Stimulated activated CD4-positive, alpha-beta T cell treated with anti-CD3 and anti-CD28 coated beads, Interleukin-1b, Interleukin-23, amount 100 ng/mL, for 4 hours (primary cell): ENCODE measurements at places on chromosomes 1 and 21.

DNA sequence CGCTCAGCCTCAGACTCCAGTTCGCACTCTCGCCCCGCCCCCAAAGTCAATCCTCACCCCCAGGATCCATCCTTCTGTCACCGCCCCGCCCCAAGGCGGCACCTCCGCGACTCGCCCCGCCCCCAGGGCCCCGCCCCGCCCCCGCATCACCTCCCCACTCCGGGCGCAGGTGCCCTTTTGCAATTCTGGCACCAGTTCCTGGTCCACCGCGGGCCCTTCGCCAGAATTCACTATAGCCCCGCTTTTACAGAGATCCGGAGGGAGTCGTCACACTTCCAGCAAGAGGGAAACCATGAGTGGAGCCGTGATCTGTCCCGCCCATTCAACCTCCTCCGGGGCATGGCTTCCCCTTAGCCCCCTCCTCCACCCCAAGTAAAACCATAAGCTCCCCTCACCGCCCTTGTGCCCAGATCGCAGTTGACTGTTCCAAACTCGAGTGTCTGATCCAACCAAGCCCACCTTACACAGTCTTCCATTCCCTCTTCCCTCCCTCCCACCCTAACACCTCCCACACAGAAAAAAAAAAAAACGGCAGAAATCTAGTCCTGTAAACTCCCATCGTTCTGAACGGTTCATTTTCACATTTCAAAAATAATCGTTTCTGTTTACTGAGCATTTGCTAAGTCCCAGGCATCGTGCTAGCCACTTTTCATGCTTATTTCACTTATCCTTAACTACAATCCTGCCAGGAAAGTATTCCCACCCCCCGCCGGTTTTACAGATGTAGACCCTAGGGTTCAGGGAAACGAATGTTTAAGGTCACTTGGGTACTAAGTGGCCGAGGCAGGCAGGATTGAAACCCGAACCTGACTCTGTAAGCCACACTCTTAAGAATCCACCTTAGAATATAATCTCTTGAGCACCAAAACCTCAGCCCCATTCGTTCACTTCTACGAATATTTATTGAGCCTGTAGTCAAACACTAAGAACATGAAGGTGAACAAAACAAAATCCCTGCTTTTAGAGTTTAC is 1.3 kb upstream of the DNAJC16 start:
- DNase-seq: no peak

DNA sequence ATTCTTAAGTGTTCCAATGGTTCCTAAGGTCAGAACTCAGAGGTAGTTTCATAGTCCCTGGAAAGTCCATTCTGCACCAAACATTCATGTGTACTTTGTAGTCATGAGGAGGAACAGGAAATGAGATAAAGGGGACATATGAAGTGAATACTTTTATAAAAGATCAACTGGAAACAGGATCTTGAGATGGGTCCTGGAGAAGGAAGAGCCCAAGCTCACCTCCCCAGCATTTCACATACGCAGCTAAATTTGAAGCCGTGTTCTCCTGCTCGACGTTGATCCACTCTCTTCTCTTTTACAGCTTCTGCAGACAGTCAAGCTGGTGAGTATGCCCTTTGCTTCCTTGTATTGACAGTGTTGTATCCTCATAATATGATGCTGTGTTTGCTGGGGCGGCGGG is 429 bp downstream of the FCGR2A start:
- no peak for DNase-seq

GRCh38 chr1:167482184-167482583 is 36.1 kb downstream of the CD247 start:
- no peak for DNase-seq

DNA sequence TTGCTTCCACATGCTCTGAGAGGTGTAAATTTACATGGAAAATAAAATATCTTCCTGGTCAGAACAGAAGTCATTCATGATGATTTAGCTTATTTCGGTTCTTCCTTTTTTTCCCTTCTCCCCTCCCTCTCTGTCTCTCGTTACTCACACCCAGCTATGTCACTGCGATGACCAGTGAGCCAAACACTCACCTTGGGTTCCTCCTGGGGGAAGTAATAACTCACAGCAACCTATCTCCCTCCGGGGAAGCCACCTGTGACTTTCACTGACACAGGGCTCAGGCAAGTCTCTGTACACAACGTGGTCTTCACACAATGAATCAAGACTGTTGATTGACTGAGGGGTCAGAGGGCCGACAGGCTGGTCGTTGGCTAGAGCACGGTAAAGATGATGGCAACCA is 135.3 kb upstream of the VANGL1 start:
- DNase-seq: no peak

GRCh38 chr21:38136201-38136600 is 120.6 kb upstream of the KCNJ15 start:
- DNase-seq: no peak

- no peak for DNase-seq
Measured at GRCh38 chr21:43367296-43367695, 59.6 kb downstream of the SIK1 start.

GRCh38 chr21:45299026-45299863 is 11.6 kb upstream of the POFUT2 start:
- no peak for DNase-seq

- DNase-seq: no peak
Measured at GRCh38 chr1:99691175-99691574, 45.3 kb downstream of the PALMD start.

GRCh38 chr21:29712818-29713217 is 227.0 kb downstream of the GRIK1 start:
- DNase-seq: no peak

DNA sequence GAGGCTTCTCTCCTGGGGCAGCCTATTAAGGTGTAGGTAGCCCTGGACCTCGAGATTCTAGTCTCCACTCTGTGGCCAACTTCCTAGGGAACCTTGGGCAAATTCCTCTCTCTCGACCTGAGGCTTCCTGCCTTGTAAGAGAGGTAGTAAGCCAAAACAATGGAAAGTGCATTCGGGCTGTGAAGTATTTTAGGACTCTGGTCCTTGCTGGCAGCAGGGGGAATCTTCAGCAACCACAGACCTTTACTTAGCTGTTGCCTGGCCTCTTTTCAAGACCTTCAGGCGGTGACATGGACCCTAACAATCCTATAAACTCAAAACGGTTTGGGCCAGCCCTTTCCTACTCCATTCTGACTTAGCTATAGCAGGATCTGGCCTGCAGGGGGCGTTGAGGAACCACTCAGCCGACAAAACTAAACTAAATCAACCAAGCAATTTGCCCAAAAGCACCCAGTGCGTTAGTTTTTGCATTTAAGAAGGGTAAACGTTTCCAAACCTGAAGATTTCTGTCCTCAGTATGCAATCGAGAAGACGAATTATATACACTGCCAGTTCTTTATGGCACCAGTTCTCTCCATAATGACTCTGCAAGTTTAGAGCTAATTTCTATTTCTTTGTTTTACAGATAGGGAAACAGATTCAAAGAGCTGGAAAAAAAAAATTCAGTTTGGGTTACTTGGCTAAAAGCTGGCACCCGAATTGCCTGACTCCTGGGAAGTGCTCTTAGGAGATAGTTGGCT is 10.9 kb upstream of the SESN2 start:
- DNase-seq: peak; percentile 70
